ENCODE measurements at places on chromosomes 4 and X.

GRCh38 chr4:111838406-111838930, 306.8 kb upstream of the FAM241A start:
- DNase-seq = no peak

DNA sequence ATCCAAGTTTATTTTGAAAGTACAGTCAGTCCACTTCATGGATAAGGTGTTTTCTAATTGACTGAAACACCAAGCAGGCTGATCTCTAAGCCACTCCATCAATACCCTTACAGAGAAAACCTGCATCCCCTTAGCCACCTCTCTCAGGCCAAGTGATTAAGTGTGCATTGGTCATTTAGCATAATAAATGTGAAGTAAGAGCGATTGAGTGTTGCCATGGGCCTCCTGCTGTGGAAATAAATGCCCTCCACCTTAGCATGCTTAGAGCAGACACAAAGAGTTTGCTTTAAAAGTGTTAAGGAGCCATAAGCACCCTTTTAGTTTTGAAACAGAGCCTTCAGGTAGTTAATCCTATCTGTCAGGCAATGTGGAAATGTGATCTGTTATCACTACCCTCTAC, 386.5 kb downstream of the GPAT3 start:
- peak; percentile 25 for DNase-seq

DNA sequence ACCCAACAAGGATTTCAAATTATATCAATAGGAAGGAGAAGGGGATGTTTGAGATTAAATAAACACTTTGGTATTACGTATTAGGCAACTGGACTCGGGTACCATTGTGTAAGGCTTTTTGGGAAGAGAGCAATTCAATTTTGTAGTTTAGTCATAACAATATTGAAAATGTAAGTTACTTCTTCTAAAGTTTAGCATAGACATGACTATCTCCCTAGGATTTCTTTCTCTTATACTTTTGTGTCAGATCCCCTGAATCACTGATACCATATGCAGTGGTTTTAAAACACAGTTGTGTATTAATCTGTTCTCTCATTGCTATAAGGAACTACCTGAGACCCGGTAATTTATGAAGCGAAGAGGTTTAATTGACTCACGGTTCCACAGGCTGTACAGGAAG, 123.8 kb upstream of the FAM9C start:
- DNase-seq = no peak

DNA sequence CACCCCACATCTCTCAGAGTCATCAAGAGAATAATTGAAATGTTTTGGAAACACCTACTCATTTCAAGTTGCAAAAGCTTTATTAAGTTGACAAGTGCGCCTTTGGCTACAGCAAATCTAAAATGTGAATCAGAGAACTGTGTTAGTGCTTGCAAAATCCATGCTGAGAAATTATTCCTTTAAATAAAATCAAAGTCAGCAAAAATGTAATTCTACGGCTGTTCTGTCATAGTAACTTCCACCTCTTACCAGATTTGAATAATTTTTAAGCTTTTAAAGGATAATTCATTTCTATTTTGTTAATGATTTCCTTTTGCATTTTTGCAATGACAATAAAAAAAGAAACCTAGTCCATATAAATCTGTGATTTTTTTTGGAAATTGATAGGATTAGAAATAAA, 1779.1 kb downstream of the STIM2 start:
- no peak for DNase-seq

DNA sequence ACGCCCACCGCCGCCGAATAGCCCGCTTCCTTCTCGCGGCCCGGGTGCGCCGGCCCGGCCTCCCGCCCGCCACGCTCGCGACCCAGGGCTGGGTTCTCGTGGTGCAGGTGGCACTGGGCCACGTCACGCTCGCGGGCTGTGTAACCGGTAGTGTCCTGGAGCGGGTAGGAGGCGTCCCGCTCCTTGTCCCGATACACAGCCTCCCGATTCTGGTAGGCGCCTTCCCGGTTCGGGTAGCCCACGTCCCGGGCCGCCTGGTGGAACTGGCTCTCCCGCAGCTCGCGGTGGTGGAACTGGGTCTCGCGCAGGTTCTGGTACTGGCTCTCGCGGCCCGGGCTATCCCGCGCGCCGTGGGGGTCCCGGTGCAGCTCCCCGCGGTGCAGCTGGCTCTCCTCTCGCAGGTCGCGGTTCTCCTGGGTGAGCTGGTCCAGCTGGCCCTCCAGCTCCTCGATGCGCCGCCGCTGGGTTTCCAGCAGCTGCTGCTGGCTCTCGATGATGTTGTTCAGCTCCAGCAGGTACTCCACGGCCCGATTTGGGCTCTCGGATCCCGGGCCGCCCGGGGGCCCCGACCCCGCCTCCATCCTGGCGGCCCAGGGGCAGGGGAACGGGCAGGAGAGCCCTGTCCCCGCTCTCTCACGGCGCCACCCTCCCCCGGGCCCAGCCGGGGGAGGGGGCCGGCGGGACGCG, 39.3 kb upstream of the IQSEC2 start:
- peak; percentile 27 for DNase-seq

GRCh38 chr4:7295911-7296660, 103.7 kb downstream of the SORCS2 start:
- DNase-seq = no peak
